ENCODE measurements at places on chromosomes 3 and 15.

DNA sequence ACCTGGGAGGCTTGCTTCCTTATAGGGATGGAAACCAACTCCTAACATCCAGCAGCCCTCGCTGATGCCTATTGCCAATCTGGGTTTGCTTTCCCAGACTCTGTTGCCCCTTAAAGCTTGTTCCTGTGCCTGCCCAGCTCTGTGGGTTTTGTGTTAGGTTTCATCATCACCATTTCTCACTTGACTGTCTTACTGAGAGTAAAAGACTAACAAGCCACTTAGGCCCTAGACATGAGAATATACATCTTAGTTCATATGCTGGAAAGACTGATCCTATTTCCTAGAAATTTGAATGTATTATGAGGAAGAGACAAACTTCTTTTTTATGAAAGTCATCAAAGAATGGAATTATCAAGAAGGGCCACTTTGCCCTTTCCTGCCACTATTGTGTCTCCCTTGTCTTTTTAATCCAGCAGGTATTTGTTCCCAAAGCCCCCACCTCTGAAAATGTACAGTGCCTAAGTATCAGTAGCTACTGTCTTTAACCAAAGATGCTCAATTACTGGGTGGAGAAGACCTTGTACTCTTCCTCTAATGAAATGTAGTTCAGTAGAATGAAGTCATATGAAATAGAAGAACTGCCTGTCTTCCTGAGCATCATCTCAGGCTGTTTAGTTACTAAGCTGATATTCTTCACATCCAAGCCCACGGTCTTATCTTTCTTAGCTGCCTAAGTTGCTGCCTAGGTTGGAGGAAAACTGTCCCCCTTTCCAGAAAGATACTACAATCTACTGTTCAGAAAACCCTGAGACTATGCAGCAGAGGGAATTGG is 59.8 kb upstream of the ZPLD1 start:
- DNase-seq = no peak

DNA sequence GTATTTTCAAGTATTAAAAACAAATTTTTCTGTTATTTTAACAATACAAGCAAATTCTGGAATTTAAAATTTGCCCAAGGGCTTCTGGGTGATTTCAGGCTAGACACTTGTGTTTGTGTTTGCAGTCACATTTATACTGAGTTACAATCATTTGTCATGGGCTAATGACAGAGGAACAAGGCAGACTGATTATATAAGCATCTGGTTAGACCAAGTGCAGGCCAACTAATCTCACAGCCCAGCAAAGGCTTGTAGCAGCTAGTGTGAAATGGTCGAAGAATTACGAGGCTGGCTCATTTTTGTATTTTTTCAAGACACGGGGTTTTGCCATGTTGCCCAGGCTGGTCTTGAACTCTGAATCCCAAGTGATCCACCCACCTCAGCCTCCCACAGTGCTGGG is 52.1 kb downstream of the CMTM8 start:
- DNase-seq = no peak

GRCh38 chr3:27659279-27660021 is 62.7 kb downstream of the EOMES start:
- DNase-seq = peak; percentile 44

DNA sequence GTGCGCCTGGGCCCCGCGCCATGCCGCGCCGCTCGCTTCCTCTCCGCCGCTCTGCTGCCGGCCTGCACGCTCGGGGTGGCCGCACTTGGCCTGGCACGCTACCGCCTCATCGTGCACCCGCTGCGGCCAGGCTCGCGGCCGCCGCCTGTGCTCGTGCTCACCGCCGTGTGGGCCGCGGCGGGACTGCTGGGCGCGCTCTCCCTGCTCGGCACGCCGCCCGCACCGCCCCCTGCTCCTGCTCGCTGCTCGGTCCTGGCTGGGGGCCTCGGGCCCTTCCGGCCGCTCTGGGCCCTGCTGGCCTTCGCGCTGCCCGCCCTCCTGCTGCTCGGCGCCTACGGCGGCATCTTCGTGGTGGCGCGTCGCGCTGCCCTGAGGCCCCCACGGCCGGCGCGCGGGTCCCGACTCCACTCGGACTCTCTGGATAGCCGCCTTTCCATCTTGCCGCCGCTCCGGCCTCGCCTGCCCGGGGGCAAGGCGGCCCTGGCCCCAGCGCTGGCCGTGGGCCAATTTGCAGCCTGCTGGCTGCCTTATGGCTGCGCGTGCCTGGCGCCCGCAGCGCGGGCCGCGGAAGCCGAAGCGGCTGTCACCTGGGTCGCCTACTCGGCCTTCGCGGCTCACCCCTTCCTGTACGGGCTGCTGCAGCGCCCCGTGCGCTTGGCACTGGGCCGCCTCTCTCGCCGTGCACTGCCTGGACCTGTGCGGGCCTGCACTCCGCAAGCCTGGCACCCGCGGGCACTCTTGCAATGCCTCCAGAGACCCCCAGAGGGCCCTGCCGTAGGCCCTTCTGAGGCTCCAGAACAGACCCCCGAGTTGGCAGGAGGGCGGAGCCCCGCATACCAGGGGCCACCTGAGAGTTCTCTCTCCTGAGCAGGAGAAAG is 951 bp downstream of the GPR62 start:
- DNase-seq = no peak

- DNase-seq = no peak
Measured at GRCh38 chr3:134378818-134379217, 4.6 kb upstream of the AMOTL2 start.

- no peak for DNase-seq
Measured at GRCh38 chr3:146277953-146278631, 27.2 kb upstream of the PLSCR4 start.

DNA sequence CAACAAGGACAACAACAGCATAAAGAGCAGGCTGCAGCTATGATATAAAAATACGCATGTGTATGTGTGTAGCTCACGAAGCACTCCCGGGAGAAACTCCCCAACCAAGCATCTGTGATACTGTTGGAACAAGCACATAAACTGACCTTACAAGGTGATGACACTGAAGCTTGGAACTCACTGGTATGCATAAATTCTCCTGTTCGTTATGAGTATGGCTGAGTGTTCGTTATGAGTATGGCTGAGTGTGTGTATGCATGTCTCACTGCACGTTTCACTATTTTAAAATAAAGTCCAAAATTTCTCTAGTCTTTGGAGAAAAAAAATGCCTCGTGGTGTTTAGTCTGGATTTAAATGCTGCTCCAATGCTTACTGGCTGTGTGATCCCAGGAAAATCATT is 256.8 kb downstream of the RORA start:
- DNase-seq = no peak

DNA sequence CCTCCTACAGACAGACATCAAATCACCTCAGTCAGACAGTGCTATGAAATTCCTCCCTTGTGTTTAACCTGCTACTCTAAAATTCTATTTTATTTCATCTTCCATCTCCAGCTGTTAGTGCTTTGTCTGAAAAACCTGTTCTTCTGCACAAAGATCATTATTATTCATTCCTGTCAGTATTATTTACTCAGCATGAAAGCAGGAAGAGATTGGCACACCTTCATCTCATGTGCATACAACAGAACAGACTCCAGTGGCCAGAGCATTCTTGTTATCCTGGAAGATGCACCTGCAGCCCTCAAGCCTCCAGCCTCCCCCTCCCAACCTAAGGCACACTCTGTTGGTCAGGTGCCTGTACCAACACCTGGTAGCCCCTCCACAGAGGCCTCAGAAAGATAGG is 1.8 kb upstream of the ROPN1B start:
- no peak for DNase-seq

DNA sequence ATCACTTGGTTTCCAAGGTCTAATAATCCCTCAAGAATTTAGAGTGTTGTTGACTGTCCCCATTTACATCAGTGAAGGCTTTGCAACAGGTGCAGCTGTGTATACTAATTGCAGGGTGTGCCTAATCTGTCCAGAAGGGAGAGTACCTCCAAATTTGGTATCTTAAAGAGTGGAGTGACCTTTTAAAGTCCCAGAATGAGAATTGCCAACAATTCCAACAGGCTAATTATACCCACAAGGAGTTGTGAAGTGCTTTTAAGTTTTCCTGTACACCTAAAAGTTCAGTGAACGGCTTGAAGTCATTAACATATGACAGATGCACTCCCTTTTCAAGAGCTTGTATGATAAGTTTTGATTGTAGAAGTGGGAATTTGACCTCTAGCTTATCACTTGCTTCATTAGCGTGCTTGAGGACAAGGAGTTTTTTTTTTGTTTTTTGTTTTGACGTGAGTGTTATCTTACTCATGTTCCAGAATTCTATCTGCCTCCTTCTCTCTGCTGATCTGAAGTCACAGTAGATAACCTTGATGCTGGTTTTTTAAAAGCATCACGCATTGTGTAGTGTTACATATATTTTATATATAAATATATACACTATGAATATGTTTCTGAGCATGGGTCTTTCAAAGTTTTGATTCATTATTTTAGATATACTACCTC is 26.3 kb downstream of the CDIN1 start:
- DNase-seq = no peak

GRCh38 chr3:41138146-41138545 is 61.2 kb upstream of the CTNNB1 start:
- no peak for DNase-seq

GRCh38 chr3:194203482-194204041 is 67.6 kb downstream of the HES1 start:
- peak; percentile 21 for DNase-seq

DNA sequence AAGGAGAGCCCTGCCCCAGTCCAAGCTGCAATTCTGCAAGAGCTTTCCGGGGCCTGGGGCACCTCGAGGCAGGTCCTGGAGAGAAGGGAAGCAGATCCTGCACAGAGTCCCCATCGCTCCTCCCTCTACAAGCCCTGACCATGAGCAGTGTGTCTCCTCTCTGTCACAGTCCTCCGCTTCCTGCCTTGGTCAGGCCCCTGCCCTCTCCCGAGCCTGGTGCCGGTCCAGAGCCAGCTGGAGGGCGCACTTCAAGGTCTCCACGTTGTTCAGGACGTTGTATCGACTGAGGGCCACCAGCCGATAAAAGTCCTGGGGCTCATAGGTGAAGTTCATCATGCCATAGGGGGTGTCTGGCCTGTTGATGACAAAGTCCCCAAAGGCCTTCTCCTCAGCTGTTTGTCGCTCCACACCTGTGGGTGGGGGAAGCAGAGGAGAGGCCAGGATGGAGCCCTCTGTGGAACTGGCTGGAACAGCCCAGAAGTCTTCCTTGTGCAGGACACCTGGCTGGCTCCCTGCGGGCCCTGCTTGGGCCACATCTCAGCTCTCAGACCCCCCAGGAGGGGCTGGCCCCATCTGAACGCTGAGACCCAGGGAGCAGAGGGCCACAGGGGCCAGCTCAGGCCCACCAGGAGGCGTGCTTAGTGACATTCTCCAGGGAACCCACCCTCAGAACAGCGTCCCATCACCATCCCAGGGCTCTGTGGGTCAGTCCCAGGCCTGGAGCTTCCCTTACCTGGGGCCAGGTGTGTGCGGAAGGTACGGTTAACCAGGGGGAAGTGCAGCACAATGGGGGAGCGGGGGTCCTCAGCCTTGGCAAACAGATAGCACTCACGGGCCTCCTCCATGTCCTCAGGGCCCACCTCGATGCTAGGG is 14.4 kb downstream of the PLA2G4F start:
- no peak for DNase-seq

DNA sequence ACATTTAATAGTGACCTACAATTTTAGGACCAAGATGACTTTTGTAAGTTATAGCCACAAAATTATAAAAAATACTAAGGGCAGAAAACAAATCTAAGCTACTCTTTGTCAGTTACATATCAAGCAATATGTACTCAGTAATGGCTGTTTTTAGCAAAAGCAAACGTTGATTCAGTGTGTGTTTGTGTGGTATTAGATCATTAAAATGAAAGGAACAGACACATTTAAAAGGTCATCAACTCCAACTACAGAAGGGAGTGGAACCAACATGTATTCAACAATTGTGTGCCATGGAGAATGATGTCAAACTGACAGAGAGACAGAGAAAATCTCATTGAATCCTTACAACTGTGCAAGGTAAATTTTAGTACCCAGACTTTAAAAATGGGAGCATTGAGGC is 268.8 kb upstream of the STT3B start:
- DNase-seq = no peak

DNA sequence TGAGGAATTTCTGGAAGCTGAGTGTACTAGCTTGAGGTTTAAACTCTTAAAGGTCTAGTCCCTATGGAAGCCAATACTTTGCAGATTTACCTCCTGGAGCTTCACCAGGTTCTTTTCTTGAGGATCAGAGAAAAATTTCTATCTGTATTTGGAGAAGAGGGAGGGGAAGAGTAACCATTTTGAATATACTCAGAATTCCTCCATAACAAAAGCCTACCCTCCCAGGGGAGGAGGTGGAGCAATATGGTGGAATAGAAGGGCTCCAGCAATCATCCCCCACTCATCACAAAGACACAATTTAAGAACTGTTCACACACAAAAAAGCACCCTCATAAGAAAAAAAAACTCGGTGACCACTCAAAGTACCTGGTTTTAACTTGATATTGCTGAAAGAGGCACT is 36.0 kb upstream of the PEX5L start:
- no peak for DNase-seq

- no peak for DNase-seq
Measured at GRCh38 chr3:75118779-75119178, 504.3 kb upstream of the CNTN3 start.

DNA sequence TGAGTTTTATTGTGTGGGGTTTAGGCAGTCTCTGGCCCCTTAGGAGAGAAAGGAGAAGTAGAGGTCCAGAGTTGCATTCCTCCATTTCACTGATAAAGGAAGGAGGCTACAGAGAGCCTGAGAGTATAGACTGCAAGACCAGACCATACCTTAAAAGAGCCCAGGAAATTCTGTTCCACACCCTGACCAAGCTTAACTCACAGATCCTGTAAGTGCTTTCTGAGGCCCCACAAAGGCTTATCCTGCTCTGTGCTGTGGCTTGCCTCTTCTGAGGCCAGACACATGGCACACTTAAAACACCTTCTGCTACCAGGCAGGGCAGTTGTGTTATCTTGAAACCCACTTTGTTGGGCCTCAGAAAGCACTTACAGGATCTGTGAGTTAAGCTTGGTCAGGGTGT is 39.2 kb upstream of the LEKR1 start:
- DNase-seq = peak; percentile 19

- no peak for DNase-seq
Measured at GRCh38 chr3:62462104-62462762, 88.9 kb upstream of the FEZF2 start.

DNA sequence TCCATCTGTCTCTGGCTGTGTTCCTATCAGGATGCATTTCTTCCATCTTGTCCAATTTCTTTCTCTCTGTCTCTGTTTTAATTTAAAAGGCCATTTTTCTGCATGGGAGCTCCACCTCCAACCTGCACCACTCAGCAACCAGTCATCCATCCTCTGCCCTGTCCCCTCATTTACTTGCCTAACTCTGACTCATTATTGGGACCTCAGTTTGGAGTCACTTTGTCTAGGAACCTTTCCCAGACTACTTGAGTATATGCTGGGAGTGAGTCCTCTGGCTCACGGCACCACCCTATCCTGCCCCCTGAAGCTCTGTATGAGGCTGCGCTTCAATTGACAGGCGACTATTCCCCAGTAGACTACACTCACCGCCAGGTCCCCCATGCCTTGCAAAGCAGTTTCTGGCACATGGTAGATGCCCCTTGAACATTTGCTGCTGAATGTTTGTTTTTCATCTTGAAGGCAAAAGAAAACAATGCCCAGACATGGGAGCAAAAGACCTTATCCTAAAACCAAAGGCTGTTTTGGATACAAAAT is 513.3 kb upstream of the CFAP20DC start:
- no peak for DNase-seq
